ENCODE measurements at places on chromosomes 6 and 20.

- DNase-seq, result no peak
Measured at GRCh38 chr6:49609285-49609684, 27.4 kb downstream of the RHAG start.

DNA sequence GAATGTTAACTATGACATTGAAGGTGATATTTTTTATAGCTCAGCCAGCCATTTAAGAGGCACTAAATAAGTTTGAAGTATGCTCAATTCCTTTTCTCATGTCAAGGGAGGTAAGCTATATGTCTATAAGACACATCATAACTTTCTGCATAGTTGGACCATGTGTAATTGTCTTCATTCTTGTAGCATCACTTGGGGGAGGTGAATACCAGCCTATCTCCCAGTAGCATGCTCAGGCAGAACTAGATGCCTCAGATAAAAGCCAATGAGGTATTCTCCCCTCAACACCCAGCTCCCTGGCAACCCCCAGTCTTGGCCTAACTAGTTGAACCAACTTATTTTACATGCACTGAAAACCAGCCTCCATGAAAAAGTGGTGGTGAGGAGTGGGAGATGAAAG is 158.3 kb upstream of the JAG1 start:
- DNase-seq, result no peak

- no peak for DNase-seq
Measured at GRCh38 chr6:97668716-97669115, 385.7 kb upstream of the MMS22L start.

DNA sequence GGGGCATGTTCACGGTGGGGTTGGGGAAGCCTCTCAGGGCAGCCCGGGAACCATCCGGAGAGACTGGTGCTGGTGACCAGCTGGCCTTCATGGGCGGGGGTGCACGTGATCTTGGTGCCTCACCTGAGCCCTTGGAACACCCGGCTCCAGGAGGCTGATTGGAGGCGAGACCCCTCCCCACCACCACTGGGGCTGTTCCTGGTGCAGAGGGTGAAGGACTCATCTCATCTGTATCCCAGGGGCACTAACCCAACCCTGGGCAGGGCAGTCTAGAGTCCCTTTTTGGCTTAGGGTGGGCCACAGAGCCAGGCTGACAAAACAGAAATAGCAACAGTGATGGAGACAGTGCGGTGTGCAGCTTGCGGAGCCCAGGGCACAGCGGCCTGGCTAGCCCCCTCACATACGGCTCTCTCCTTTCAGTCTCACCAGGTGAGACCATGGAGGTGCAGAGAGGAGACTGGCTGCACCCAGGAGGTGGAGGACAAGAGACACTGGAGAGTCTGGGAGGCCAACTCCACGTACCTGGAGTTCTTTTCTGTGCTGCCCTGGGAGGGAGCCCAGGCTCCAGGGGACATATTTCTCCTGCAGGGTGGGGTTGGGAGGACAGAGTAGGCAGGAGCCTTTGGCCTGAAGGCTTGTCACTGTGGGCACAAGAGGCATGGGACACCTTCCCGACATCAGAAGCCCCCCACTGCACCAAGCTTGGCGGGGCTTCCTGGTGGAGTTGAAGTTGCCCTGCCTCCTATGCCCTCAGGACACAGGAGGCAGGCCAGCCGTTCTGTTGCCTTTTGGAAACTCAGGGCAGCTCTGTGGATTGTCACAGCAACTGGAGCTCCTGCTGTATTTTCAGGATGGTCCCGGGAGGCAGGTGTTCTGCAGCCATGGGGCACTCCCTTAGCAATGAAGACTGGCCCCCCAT is 106.0 kb downstream of the SYCP2 start:
- no peak for DNase-seq

DNA sequence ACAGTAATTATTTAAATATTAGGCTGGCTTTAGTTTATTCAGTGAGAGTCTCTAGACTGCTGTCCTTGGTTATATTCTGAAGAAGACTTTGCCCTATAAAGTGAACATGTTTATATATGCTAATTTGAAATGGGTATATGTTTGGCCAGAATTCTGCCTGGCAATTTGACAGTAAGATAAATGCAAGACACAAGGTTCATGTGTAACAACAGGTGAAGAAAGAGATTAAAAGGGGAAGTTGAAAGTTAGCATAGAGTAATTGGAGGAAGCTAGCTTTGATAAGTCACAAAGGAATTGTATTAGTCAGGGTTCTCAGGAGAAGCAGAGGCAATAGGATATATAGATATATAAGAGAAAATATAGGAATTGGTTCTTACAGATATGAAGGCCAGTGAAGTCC is 191.4 kb downstream of the CENPW start:
- DNase-seq, result no peak

- no peak for DNase-seq
Measured at GRCh38 chr6:9085054-9085708, 649.8 kb upstream of the SLC35B3 start.

DNA sequence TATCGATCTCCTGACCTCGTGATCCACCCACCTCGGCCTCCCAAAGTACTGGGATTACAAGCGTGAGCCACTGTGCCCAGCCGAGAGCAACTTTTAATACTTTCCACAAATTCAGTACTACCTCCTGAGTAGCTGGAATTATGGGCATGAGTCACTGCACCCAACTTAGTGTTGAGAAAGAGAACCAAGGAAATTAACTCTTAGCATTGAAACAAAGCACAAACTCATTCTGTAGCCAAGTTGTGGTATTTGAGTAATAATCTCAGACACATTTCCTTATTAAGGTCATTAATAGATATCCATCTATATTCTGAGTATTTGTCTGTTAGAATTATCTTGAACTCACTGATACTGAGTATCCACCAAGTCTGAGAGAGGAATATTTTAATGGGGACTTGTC is 14.3 kb upstream of the ELOVL2 start:
- no peak for DNase-seq

DNA sequence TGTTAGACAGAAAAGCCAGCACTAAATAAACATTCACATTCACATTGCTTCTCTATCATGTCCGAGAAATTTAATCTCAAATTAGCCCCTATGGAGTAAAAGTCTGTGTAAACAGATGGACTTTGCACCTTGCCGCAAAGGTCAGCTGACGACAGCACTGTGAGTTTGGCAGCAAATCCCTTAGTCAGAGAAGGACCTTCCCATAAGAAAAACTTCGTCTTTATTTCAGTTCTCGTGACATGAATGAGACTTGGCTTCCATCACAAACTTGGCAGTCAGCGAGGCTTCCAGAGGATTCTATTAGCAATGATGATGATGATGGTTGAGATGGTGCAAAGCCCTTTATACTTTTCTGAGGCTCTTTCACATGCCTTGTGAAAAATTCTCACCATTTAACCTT is 133.7 kb upstream of the IFNGR1 start:
- DNase-seq, result no peak

GRCh38 chr6:15421945-15422733 is 176.3 kb downstream of the JARID2 start:
- peak; percentile 68 for DNase-seq

GRCh38 chr20:53786445-53787267 is 193.0 kb upstream of the ZNF217 start:
- DNase-seq, result no peak

DNA sequence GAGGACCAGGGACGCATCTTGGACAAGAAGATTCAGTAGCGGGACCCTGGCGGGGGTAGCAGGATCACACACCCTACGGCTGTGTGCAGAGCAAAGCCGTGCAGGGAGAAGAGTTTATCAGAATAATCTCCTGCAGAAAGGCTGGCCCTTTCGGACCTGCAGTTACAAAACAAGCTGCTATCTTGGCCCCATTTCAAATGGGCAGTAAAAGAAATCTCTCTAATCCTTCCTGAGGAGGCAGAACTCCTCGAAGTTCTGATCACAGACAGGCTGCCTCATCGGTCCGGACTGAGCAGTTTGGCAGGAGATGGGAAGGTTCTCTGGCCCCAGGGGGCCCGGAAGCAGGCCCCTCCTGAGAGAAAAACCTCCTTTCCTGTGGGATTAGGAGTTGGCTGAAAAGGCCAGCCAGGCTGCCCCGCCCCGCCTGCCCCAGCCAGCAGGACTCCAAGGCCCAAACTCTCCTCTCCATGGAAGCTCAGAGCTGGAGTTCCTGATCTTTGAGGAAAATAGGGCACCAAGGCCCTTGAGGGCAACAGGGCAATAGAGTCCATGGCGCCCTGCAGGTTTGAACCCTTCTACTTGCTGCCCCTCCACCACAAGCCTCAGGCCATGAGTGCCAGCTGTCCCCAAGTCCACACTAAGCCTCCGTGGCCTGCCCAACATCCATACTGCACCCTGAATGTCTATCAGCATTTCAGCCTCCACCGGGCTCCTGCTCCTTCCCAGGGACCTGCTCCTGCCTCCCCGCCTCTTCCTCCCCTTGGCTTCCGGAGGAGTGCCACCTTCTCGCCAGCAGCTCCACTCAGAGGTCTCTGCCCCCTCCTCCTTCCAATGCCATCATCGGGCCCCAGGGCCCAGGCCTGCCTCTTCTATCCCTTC is 141.3 kb downstream of the PREX1 start:
- DNase-seq, result no peak

DNA sequence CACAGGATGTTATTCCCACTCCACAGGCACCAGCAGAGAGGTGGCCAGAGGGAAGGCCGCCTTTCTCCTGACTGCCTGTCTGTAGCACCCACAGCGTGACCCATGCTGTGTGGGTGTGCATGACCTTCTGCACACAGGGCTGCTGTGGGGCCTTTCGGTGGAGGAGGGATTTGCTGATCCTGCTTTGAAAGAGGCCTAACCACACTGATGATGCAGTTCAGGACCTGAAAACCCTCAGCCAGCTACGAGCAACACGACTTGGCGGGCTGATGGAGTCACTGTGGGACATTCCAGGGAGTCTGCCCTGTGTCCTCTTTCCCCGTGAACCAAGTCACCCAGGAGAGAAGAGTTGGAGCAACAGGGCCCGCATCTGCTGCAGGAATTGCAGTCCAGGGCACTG is 49.1 kb downstream of the SYTL3 start:
- DNase-seq, result no peak

DNA sequence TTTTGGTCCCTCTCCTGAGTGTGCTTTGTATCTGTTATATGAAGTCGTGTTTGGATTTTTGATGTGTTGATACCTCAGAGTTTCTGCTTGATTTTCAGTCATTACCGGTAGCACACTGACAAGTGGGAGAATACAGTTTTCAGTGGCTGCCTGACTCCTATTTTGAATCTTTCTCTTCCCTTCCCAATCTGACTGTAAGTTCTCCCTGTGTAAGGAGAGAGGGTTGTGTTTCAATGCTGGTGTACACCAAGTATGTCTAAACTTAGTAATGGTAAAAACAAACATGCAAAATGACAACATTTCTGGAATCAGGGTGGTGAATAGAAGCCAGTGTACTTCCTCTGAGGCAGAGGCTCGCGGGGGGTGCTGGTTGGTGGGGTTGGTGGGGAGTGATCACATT is 103.4 kb downstream of the HIVEP1 start:
- no peak for DNase-seq

- peak; percentile 16 for DNase-seq
Measured at GRCh38 chr6:35062676-35063574, 78.2 kb downstream of the TCP11 start.

- no peak for DNase-seq
Measured at GRCh38 chr20:9241232-9241692, 172.4 kb downstream of the PLCB4 start.

- DNase-seq, result no peak
Measured at GRCh38 chr20:38110525-38111178, 54.4 kb downstream of the TGM2 start.

DNA sequence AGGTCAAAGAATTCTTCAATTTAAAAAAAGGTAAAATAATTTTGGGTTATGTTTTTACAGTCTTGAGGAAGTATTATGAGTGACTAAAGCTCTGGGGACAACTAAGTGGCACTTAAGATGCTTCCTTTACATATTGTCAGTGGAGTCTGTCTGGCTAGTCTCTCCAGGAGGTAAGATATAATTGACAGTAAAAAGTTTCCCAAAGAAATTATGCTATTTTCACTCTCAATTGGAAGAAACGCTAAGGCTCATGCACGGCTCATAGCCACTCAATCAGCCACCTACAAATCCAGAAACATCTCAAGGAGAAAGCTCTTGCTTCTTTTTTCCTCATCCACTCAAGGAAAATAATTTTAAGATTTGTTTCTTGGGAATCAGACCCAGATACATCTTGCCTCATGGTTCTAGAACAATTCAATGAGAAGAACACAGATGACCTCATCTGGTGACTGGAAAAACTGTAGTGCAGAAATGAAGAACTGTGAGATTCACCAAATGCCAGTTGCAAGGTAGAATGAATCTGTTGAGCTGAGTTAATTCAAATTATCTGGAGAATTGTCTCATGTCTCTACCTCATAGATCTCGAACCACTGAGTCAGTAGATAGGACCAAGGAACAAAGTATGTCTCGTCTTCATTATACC is 252.9 kb downstream of the TPBG start:
- no peak for DNase-seq

- no peak for DNase-seq
Measured at GRCh38 chr20:19913349-19913748, 103.8 kb upstream of the NAA20 start.

- DNase-seq, result no peak
Measured at GRCh38 chr20:36104244-36104643, 50.3 kb upstream of the EPB41L1 start.

- DNase-seq, result no peak
Measured at GRCh38 chr6:127630800-127631199, 53.8 kb downstream of the C6orf58 start.

DNA sequence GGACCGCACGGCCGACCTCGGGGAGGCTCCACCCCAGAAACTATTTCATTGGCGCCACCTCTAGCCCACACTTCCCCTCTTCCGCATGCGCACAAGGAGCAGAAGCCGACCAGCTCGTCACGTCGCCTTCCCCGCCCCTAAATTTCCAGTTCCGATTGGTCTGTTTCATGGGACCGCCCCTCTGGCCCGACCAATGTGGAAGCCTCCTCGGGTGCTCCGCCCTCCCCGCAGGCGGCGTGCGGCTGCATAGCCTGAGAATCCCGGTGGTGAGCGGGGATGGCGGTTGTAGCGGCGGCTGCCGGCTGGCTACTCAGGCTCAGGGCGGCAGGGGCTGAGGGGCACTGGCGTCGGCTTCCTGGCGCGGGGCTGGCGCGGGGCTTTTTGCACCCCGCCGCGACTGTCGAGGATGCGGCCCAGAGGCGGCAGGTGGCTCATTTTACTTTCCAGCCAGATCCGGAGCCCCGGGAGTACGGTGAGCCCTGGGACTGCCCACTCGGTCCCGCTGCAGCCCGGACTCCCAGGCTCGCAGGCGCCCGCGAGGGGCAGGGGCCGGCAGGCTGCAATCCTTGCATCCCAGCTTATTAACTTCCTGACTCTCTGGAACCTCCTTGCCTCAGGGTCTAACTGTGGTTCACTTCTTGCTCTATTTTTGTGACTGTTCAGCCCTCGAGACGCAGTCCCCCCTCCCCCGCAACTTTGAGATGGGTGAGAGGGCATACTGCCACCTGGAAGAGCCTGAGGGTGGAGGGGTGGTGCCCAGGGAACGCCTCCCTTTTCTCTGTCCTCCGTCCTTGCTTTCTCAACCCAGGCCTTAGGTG is at the start of gene BCKDHB:
Gene BCKDHB, plus strand, starts transcription at position 254 of the 818 bp plus-strand sequence. Its CDS starts 23 bp downstream, at position 277.
- peak; percentile 97 for DNase-seq

DNA sequence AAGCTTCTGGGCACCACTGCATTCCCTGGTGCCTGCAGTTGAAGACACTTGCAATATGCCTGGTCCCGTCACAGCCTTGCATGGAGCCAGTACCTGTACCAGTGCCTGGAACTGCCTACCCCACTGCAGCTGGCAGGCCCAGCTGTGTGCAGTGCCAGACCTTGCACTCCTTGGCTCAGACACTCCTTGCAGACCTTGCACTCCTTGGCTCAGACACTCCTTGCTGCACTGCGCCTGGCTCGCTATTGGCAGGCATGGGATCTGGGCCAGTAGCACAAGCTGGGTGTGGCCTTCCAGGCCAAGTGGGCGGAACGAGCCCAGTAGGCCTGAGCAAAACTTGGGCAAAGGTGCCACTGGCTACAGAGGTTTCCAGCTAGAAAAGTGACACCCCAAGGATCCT is 1189.1 kb downstream of the GRIK2 start:
- DNase-seq, result no peak

GRCh38 chr20:59942245-59942644 is 2.1 kb downstream of the FAM217B start:
- DNase-seq, result no peak

Measured in T-helper 1 cell (primary cell).